ENCODE measurements at places on chromosomes 11 and 22.

- no peak for DNase-seq
Observed at GRCh38 chr22:50081426-50082196, 3.6 kb downstream of the MLC1 start.

- no peak for DNase-seq
Observed at GRCh38 chr11:22069844-22070243, 123.0 kb upstream of the ANO5 start.

GRCh38 chr11:126939552-126939951, 61.0 kb downstream of the KIRREL3 start:
- no peak for DNase-seq

GRCh38 chr11:18299721-18300120, 22.2 kb downstream of the HPS5 start:
- DNase-seq: no peak

DNA sequence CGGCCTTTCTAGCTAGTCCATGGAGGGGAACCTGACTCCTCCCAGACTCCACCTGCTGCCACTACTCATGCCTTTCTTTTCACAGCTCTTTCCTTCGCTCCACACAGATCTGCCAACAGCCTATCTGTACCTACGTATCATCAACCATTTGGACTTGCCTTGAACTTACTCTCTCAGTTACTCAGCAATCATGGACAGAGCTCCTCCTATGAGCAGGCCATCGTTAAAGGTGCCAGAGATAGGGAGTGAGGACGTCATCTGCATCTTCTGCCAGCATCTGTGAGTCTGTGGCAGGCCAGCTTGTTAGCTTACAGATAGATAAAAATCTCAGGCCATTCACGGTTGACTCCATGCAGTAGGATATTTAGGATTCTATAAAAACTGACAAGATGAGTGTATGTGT, 162.9 kb upstream of the ZBED5 start:
- no peak for DNase-seq

DNA sequence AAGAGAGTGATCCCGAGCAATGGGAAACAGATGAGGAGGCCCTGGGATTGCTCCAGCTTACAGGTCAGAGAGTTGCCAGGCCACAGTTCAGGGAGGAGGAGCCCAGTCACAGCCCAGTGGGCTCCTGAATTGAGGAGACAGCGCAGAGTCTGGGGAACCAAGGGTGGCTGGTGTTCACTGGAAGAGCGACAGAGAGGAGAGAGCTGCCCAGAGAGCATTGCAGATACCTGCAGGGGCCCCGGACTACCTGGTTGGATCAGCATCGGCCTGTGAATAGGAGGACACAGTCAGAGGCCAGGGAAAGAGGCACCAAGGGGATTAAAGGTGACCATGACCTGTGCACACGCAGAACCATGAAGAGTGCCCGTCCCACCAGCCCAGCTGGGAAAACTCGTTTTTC, 648.6 kb downstream of the TBC1D22A start:
- DNase-seq: no peak

DNA sequence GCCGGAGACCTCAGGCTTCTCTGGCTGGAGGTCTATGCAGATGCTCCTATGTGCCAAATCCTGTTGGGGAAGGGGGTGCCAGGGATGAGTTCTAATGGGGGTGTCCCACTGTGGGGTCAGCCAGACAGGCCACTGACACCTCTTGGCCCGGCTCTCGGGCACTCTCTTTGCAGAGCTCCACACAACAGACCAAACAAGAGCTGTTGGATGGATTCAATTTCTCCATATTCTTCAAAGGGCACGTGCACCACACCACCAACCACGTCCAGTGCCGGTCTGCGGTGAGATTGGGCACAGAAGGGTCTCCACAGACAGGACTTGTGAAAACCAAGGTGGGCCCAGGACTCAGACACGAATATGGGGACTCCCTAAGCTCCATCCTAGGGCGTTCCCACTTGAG, 2.2 kb upstream of the RGL4 start:
- no peak for DNase-seq

Measured in activated effector memory CD4-positive, alpha-beta T cell treated with Interleukin-2 at 50 U/mL for 16 hours (primary cell).